ENCODE measurements at places on chromosomes 12 and 14. TPM values are rescaled to one million over a fixed set of nuclear protein-coding genes. Genes with fewer than 3 reads are reported as not detected.

Gene KCNA1
- not detected for total RNA-seq

Gene CLEC6A
- not detected for total RNA-seq

Gene E2F7
- 0.28 TPM for total RNA-seq

Gene KRT74
- total RNA-seq, result not detected

Gene SLC39A5
- total RNA-seq, result 5.1 TPM

Gene CHFR
- 37.3 TPM for total RNA-seq

Gene PPFIA2
- total RNA-seq, result 9.4 TPM

Gene AMDHD1
- 1.2 TPM for total RNA-seq

Gene MGST1
- total RNA-seq, result 98.6 TPM

DNA sequence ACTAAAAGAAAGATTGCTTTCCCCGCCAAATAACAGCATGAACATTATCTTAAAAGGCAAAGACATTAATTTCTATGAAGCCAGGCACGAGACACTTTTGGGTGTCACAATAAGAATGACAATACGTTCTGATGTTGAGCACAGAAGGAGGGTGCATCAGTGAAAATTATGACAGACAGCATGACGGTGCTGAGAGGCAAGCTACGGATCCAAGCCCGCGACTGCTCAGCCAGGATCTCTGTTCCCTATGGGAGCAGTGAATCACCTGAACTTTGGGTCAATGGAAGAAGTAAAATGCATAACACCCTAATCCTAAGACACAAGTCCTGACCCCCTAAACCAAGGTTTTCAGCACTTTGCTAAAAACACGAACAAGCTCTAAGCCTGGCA, 51.7 kb downstream of the SLC25A47 start:
- no peaks in the 10 kb centered on the region for H3K27me3 ChIP-seq
- peak overlapping the region; percentile 74 for H3K4me3 ChIP-seq
- DNase-seq, result no peak
- H3K4me1 ChIP-seq, result no peaks in the 10 kb centered on the region
- H3K36me3 ChIP-seq, result no peaks in the 10 kb centered on the region

DNA sequence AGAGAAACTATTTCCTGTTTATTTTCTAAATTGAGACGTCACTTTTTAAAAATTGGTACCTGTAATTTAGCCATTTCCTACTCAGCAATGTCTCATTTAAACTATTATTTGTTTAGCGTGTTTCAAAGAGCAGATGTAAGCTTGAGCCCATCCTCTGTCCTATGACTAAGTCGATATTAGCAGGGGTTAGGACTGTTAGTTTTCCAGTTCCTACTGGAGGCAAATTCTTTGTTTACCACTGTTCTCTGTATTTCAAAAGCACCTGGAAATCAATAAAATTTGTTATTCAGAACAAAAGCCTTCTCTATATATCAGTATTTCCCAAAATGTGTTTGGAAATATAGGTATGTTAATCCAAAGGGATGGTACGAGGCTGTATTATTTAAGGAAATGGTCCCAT, 42.4 kb downstream of the MDM2 start:
- no peaks in the 10 kb centered on the region for H3K27me3 ChIP-seq
- H3K4me1 ChIP-seq, result no peaks in the 10 kb centered on the region
- no peak overlapping the region for H3K4me3 ChIP-seq

DNA sequence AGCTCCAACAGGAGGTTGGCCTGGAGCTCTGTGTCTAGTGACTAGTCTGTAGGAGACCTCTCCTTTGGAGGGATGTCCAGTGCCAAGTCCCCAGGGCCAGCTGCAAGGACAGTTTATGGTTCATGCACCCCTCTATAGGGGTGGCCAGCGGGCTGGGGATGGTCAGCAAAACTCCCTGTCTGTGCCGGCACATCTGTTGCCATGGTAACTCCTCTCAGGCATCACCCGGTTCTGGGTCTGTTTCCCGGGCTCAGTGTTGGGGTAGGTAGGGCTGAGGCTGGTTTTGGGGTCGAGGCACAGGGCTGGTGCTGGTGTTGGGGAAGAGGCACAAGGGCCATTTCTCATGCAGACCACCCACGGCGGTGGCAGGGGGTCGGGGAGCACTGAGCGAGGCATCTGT, 196.8 kb downstream of the RBM19 start:
- no peak overlapping the region for H3K27ac ChIP-seq
- H3K36me3 ChIP-seq, result no peaks in the 10 kb centered on the region
- DNase-seq, result peak; percentile 49
- H3K4me3 ChIP-seq, result no peak overlapping the region

GRCh38 chr12:111850526-111850925, 8.5 kb downstream of the MAPKAPK5 start:
- no peaks in the 10 kb centered on the region for H3K36me3 ChIP-seq
- DNase-seq, result no peak
- no peak overlapping the region for H3K27ac ChIP-seq
- no peaks in the 10 kb centered on the region for H3K4me1 ChIP-seq
- H3K4me3 ChIP-seq, result no peak overlapping the region

- no peak overlapping the region for H3K4me3 ChIP-seq
- H3K27me3 ChIP-seq, result no peaks in the 10 kb centered on the region
- H3K36me3 ChIP-seq, result no peaks in the 10 kb centered on the region
- peaks cover 36% of the 10 kb centered on the region for H3K4me1 ChIP-seq
- peak overlapping the region; percentile 7 for H3K27ac ChIP-seq
- no peak for DNase-seq
These were observed 171.0 kb upstream of the HIF1A start for GRCh38 chr14:61524211-61524806.

- no peak overlapping the region for H3K27ac ChIP-seq
- no peaks in the 10 kb centered on the region for H3K27me3 ChIP-seq
- no peak overlapping the region for H3K4me3 ChIP-seq
- no peaks in the 10 kb centered on the region for H3K36me3 ChIP-seq
- no peaks in the 10 kb centered on the region for H3K4me1 ChIP-seq
These were observed 6.2 kb upstream of the VDR start for GRCh38 chr12:47910981-47911380.

DNA sequence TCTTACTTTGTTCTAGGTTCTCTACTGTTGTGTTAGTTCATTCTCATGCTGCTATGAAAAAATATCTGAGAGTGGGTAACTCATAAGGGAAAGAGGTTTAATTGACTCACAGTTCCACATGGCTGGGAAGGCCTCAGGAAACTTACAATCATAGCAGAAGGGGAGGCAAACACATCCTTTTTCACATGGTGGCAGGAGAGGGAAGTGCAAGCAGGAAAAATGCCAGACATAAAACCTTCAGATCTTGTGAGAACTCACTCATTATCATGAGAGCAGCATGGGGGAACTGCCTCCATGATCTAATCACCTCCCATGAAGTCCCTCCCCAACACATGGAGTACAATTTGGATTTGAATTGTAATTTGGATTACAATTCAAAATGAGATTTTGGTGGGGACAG, 69.6 kb downstream of the MGST1 start:
- no peaks in the 10 kb centered on the region for H3K36me3 ChIP-seq
- no peak overlapping the region for H3K27ac ChIP-seq
- H3K4me3 ChIP-seq, result no peak overlapping the region

- no peaks in the 10 kb centered on the region for H3K27me3 ChIP-seq
- H3K27ac ChIP-seq, result no peak overlapping the region
- DNase-seq, result no peak
- no peaks in the 10 kb centered on the region for H3K4me1 ChIP-seq
- no peak overlapping the region for H3K4me3 ChIP-seq
These were observed 439.6 kb upstream of the LRFN5 start for GRCh38 chr14:41167040-41167439.

DNA sequence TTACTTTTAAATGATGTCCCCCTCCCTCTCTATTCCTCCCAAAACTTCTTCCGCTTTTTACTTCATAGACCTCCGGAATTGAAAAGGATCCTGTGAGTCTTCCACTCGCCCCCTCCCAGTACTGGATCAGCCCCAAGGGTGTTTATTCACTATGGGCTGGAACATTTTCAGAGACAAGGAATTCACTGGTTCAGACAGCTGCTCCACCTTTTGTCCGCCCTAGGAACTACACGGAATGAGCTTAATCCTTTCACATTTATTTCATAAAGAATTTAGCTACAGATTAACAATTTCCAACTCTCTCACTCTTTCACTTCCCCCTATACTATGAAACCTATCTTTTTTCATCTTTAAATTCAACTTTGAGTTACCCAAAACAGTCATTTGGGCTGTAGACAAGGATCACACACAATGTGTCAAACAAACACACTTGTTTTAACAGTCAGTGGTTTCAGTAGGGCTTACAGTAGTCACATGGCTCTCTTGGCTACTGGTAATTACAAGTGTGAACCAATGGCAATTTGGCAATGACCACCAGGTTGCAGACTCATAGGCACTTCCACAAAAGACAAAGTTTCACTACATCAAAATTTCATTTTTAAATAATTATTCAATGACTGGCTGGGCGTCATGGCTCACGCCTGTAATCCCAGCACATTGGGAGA, 20.6 kb downstream of the CNIH1 start:
- H3K4me3 ChIP-seq, result no peak overlapping the region
- no peak for DNase-seq
- H3K36me3 ChIP-seq, result peaks cover 8% of the 10 kb centered on the region
- H3K27me3 ChIP-seq, result no peaks in the 10 kb centered on the region
- no peaks in the 10 kb centered on the region for H3K4me1 ChIP-seq

GRCh38 chr12:20657496-20657895, 37.6 kb upstream of the SLCO1C1 start:
- H3K4me1 ChIP-seq, result no peaks in the 10 kb centered on the region
- no peak overlapping the region for H3K27ac ChIP-seq
- H3K4me3 ChIP-seq, result no peak overlapping the region
- no peak for DNase-seq
- H3K27me3 ChIP-seq, result no peaks in the 10 kb centered on the region

DNA sequence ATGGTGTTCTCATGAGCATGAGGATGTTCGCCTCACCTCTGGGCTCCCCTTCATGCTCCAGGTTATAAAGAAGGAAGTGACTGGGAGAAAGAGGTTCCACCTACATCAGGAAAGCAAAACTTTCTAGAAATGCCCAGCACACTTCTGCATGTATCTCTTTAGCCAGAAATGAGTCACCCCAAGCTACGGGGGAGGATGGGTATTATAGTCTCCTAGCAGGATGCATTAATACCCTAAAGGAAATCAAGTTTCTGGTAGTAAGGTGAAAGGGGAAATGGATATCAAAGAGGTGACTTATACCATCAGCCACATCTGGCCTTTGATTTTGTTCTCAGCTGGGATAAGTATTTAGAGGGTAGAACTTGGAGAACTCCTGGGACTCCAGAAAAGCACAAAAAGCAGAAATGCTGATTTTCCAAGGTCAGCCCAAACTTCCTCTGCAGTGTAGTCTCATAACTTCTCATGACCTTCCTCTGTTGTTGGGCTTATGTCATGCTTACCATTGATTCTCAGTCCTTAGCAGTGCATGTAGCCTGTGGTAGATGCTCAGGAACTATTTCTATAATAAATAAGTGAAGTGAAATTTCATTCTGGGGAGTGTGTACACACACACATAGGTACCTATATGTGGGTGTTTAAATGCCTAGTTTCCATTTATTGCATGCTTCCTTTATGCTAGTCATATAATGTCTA, 209.4 kb upstream of the CRY1 start:
- DNase-seq, result no peak
- no peak overlapping the region for H3K4me3 ChIP-seq
- no peaks in the 10 kb centered on the region for H3K36me3 ChIP-seq
- H3K27ac ChIP-seq, result no peak overlapping the region
- no peaks in the 10 kb centered on the region for H3K4me1 ChIP-seq
- H3K27me3 ChIP-seq, result no peaks in the 10 kb centered on the region

DNA sequence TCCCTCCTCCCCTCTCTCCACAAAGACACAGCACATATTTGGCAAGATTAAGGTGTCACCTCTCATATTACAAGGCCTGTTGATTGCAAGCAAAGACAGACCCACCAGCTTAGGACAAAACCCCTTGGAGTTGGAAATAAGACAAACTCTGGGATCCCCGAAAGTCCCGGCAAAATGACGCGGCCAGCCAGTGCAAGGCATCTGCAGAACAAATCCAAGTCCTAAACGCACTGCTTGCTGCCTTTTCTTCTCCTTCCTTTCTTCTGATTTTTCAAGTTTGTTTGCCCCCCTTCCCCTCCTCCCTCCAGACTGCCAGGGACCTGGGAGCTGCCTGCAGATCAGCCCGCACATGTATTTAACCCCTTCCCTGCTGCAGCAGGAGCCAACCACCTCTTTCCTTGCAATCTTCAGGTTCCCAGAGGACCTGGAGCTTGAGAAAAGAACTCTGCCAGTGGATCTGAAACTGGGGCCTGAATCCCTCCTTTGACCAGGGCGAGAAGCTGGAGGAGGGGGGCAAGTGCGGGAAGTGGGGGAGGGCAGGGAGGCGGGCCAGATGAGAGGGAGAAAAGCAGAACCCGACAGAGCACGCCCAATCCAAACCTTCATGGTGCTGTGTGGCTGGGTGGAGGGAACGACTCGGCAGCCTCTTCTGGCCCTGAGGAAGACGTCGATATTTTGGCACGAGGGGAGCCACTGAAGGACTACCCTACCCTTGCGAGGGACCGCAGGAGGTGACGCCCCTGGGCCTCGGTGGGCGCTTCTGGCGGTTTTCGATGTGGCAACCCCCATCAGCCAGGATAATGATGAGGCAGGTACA, 2.0 kb upstream of the NTF3 start:
- H3K27ac ChIP-seq, result no peak overlapping the region
- H3K4me1 ChIP-seq, result no peaks in the 10 kb centered on the region
- H3K36me3 ChIP-seq, result no peaks in the 10 kb centered on the region

- no peak for DNase-seq
- H3K4me3 ChIP-seq, result no peak overlapping the region
- H3K27ac ChIP-seq, result no peak overlapping the region
- no peaks in the 10 kb centered on the region for H3K36me3 ChIP-seq
These were observed 206.8 kb downstream of the DACT1 start for GRCh38 chr14:58844544-58844943.

- no peak for DNase-seq
- H3K36me3 ChIP-seq, result no peaks in the 10 kb centered on the region
- H3K27me3 ChIP-seq, result no peaks in the 10 kb centered on the region
- H3K4me3 ChIP-seq, result no peak overlapping the region
- H3K4me1 ChIP-seq, result no peaks in the 10 kb centered on the region
- H3K27ac ChIP-seq, result no peak overlapping the region
These were observed 10.7 kb downstream of the CREBL2 start for GRCh38 chr12:12622418-12622817.

DNA sequence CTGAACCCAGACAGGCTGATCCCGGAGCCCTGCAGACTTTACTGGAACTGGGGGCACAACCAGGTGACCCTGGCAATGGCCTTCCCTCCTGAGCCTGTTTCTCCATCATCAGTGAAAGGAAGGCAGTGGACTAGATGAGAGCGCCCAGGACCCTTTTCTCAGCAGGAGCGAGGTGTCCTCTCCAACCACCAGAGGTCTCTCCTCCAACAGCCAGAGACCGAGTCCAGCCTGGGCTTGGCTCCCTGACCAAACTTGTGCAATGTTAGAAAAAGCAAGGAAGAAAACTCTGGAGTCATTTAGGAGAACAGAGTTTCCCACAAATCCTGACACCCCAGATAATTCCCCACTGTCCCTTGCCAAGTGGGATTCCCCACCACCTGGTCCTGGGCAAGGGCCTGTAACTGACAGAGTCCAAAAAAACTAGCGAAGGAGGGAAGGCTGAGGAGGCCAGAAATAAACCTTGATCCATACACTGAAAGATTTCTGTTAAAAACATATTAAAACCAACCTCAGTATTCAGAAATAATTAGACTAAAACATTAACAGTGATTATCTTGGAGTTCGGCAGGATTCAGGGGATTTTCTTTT, 9.0 kb downstream of the RPS6KL1 start:
- H3K36me3 ChIP-seq, result no peaks in the 10 kb centered on the region
- no peaks in the 10 kb centered on the region for H3K27me3 ChIP-seq
- H3K4me1 ChIP-seq, result no peaks in the 10 kb centered on the region
- DNase-seq, result peak; percentile 72
- H3K27ac ChIP-seq, result no peak overlapping the region

- H3K4me1 ChIP-seq, result no peaks in the 10 kb centered on the region
- no peaks in the 10 kb centered on the region for H3K27me3 ChIP-seq
- no peak overlapping the region for H3K4me3 ChIP-seq
- DNase-seq, result no peak
These were observed 195.0 kb upstream of the PDZRN4 start for GRCh38 chr12:40993158-40993557.

All from kidney (tissue), 22 donors.